ENCODE measurements at places on chromosomes 12 and 14.

DNA sequence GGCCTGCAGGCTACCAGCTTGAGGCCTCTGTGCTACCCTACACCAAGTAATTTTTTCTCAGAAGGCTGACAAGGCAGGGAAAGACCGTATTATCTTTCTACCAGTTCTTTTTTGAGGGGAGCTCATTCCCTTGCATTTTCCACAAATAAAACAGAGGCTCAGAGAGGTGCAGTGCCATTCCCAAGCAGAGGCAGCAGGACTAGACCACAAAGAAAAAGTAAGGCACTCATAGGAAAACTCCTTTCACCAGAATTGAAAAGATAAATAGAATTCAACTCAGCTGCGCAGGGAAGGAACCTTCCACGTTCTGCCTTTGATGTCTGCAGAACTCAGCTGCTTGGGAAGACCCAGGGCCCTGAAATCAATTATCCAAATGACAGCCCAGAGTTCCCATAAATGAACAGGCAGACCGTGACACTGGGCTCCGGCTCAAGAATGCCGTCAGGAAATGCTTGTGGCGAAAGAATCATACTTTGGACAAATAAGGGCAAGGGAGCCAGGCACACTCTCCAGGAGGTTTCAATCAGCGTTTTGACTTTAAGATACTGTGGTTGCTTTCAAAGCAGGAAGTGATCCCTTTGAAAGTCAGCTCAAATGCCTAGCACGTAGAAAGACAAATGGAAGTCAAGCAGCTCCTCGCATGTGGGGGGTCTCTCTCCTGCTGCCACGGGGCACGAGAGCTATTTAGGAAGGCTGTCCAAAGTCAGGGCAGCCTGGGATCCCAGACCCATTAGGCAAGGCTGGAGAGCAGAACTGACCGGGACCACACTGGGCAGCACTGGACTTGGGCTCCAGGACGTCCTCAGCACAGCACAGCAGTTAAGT is 14.0 kb downstream of the KCTD10 start:
- peak; percentile 96 for DNase-seq

DNA sequence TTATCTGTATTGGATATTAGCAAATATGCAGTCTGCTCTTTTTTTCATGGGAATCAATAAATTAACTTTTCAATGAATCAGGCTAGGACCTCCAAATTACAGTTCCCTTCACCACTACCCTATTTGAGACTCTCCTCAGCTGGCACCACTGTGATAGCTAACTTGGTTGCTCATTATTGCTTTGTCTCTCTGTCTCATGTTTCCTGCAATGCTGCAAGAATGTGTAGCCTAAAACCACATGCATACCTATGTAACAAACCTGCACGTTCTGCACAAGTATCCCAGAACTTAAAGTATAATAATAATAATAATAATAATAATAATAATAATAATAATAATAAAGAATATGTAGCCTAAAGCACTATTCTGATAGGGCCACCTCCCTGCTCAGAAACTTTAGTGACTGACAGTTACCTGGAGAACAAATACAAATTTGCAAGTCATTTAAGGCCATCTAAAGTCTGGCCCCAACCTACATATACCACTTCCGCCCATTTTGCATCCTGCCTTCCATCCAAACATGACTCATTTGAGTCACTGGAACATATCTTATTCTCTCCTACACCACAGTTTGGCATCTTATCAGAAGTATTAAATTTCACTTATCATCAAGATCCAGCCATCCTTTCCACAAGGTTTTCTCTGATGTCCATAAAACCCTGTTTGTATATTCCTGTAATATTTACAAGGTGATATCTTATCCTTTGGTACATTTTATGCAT is 215.1 kb downstream of the LRRK2 start:
- DNase-seq: no peak

- DNase-seq: peak; percentile 73
Observed at GRCh38 chr12:122681814-122682213, 21.3 kb downstream of the HCAR2 start.

DNA sequence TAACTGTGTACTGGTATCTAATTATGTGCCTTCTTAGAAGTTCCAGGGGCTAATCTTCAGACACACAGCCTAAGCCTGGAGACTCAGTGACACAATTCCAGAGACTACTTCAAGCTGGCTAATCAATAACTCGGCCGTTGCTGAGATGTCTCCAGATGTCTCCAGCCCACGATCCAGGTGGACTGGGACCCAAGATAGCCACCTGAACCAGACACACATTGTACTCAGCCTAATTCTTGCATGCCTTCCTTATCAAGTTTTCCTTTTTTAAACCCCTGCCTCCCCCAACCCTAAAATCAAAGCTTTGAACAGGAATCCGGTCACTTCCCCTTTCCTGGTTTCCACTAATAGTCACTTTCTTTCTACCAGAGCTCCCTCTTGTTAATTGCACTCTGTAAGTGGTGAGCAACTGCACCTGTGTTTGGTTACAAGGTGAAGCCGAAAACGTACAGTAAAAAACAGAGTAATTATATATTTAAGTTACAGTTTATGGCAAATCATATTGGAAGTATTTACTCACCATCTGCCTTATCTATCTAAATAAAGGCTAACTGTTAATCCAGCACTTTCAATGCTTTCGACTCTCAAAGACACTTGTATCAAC is 39.8 kb upstream of the PTGDR start:
- no peak for DNase-seq

GRCh38 chr14:24233538-24233866 is 773 bp downstream of the GMPR2 start:
- no peak for DNase-seq

DNA sequence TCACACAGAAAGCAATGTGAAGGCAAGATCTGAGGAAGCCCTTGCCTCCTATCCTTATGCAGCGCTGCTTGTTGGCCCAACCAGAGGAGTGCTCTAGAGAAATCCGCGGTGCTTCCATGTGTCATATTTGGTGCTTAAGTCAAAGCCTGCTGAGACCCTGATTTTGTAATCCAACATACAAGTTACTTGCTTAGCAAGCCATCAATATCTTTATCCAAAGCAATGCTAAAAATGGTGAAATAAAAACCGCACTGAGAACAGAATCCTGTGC is 250.0 kb downstream of the MED13L start:
- DNase-seq: no peak

- no peak for DNase-seq
Observed at GRCh38 chr14:68780358-68781160, 12.3 kb downstream of the ZFP36L1 start.
